ENCODE measurements at places on chromosomes 1 and 21.

DNA sequence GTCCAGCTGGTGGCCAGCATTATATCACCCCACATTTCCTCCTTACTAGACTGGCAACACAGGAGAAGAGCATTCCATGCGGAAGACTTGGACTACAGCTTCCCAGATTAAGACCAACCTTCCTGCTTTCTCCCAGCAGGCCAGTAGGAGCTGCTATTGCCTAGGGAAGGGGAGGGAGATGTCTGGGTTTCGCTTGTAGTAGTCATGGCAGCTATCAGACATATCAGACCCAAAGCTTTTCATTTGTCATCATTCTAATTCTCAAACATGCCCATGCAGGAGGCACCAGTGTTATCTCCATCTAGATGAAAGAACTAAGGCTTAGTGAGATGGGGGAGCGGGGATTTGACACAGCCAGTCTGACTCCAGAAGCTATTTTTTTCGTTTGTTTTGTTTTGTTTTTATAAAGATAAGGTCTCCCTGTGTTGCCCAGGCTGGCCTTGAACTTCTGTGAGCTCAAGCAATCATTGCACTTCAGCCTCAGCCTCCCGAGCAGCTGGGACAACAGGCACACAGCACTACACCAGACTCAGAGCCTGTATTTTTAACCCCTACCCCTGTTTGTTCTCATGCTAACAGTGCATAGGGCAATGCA, 4.5 kb downstream of the PLA2G2A start:
- DNase-seq: no peak

DNA sequence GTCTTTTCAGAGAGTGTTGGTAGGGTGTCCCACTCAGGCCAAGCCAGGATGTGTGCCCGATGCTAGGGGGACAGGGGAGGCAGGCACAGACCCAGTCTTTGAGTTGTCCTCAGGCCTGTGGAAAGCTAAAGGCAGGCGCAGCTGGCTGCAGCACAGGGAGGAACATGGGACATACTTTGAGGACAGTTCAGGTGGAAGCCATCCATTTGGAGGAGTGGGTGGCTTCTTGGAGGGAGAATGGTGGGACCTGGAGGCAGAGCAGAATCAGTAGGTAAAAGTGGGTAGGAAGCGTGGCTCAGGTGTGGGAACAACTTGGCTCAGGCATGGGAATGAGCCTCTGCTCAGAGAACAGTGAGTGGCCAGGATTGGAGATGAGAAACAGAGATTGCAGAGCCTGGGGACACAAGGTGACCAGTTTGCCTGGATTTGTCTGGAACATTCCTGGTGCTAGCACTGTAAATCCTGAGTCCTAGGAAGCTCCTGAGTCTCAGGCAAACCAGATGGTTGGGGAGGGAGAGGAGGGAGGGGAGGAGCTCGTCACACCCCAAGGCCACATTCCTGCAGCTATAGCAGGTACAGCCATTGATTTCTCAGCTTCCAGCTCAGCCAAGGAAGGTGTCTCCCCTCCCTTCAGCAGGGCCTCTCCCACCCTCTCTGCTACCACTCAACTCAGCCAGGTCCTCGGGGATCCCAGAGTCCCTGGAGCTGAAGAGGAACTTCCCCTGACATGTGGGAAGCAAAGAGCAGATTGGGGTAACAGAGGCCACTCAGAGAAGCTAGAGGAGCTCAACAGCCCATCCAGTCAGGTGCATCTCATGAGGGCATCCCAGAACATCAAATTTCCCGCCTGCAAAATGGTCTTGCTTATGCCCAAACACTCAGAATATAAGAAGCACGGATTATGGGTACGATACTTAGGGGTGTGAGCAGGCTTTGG, 65.2 kb upstream of the TINAGL1 start:
- no peak for DNase-seq

DNA sequence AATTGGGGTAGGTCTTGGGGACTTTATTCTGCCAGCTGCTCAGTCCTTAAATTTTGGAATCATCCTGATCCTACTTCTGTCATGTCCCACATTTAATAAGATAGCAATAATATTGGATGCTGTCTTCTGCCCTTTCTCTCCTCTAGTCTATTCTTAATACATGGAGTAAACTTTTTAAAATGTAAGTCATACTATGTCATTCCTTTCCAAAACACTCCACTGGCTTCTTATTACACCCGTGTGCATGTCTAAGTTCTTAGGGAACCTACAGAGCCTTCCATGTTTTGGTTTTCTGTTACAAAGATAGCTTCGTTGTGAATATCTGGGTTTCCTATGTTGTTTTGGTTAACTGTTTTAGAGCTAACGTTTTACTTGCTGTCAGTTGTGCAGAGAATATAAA, 35.1 kb downstream of the USP25 start:
- DNase-seq: no peak

DNA sequence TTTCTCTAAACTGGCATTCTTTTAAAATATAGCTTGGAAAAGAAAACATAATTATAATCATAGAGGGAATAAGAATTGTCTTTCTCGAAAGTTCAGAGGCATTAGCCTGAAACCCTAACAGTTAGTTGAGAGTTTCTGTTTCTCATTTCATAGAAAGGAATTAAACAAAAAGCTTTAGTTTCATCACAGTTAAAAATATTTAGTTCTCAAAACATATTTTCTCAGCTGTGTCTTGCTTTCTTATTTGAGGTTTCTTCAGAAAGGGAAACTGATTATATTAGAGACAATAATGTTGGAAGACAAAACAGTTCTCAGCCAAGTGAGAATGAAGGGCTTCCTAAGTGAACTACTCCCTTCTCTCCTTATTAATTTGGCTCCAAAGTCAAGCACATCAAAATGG, 75.4 kb upstream of the C1orf105 start:
- DNase-seq: no peak

DNA sequence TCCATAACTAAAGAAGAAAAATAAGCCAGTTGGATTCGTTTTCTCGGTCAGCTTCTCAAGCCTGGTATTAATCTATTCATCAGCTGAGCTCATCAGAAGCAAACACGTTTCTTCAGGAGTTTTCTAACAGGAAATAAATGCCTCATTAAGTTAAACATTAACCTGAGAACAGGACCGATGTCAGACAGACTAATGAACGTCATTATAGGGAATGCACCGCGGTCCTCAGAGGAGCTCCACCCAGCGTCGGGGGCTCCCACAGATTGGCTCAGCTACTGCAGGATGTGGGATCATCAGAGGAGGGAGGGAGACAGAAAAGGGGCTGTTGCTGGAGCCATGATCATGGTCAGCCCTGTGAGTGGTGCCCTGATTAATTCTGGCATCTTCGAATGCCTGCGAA, 615.4 kb downstream of the PTPRU start:
- DNase-seq: no peak

DNA sequence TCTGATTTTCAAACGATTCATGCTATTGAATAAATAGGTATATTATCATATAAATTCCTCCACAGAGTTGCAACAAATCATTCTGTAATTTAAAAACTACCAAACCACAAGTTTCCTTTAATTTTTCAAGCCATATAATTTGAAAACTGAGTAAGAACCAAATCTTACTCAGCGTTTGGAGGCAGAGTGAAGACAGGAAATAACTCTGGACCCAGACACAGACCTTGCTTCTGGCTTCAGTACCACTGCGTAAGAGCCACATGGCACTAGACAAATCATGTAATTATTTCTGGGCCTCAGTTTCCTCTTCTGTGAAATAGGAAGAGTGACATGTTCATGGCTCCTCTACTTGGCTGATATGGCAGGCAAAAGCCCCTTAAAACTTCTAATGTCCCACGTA, 82.4 kb downstream of the SMYD2 start:
- DNase-seq: no peak

Measured in T-helper 9 cell (primary cell).